ENCODE measurements at places on chromosomes 3 and 15. TPM values are rescaled to one million over a fixed set of nuclear protein-coding genes. Genes with fewer than 3 reads are reported as not detected.

- no peak for DNase-seq
Measured at GRCh38 chr3:153768561-153769469, 352.4 kb upstream of the ARHGEF26 start.

- DNase-seq, result no peak
Measured at GRCh38 chr3:115687721-115688120, 64.4 kb downstream of the GAP43 start.

Gene GADL1
- 0.01 TPM for polyA plus RNA-seq

DNA sequence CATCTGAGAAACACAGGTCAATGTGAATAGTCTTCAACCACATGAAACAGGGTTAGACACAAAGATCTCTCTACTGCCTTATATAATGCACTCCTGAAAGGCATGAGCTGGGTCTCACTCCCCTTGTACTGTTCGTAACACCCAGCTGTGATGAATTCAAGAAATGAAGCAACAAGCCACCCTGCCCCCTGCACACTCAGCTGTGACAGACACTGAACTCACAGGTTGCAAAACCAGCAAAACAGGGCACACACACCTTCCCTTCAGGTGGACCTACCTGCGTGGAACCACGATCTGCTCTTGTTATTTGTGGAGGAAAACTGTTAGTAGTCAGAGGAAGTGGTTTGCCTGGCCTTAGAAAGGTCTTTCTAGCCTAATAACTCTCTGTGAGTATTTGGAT, 64.5 kb downstream of the CERS3 start:
- no peak for DNase-seq

DNA sequence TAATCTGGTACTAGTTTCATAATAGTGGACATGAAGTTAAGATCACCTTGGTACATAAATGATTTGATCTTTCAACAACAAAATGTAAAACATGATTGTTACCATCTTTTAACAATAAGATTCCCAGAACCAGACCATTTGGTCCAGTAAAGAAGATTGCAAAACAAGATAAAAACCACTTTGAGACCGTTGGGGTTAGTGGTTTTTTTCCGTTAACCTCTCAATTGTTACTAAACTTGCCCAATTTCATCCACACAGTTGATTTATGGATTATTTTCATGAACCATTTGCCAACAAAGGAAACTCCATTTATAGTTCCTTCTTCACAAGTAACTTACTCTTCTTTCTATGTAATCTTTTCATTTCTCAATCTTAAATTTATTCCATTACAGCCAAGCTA, 53.8 kb downstream of the ATP8B4 start:
- no peak for DNase-seq

GRCh38 chr15:47553947-47554346, 163.4 kb upstream of the SEMA6D start:
- DNase-seq, result no peak

- no peak for DNase-seq
Measured at GRCh38 chr15:92915766-92916435, 15.8 kb downstream of the CHD2 start.

Gene LRRC31
- not detected for polyA plus RNA-seq

Gene TIMP4
- polyA plus RNA-seq, result 4.3 TPM

Gene GPR156
- 0.50 TPM for polyA plus RNA-seq

Gene ITIH1
- 0.45 TPM for polyA plus RNA-seq

- DNase-seq, result no peak
Measured at GRCh38 chr3:39665441-39665840, 144.0 kb upstream of the MYRIP start.

- DNase-seq, result no peak
Measured at GRCh38 chr3:127809211-127809610, 13.1 kb downstream of the MGLL start.

Gene SYNM
- 40.9 TPM for polyA plus RNA-seq

DNA sequence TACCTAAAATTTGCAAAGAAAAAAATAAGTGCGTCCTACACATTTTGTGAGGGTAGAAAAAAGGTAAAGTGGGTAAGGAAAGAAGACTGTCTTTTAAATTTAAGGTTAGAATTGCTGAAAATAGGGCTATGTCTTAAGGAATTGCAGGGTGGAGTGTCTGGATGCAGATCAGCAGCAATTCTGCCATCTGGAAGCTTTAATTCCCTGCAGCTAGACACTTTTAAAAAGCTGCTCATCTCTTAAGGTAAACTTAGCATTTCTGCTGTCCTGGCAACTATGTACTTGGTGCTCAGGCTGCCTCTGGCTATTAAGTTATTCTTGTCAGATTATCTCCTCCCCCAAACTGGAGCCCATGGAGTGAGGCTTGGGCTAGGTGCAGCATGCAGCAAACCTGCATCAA, 420.2 kb downstream of the SI start:
- DNase-seq, result no peak

- DNase-seq, result no peak
Measured at GRCh38 chr3:54818486-54818885, 109.4 kb downstream of the LRTM1 start.

- no peak for DNase-seq
Measured at GRCh38 chr3:151775314-151776258, 38.3 kb upstream of the AADAC start.

DNA sequence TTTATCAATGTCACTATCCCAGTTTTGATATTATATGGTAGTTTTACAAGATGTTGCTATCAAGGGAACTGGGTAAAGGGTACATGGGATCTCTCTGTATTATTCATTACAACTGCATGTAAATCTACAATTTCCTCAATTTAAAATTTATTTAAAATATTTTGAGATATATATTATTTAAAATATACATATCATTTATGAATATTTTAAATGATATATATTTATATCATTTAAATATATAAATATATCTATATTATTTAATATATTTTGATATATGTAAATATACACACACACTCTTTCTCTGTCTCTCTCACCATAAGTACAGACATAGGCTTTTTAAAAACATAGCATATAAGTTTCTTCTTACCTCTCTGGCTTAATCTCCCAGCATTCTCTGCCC, 104.7 kb downstream of the TP63 start:
- no peak for DNase-seq

- no peak for DNase-seq
Measured at GRCh38 chr15:71612397-71612722, 198.0 kb upstream of the NR2E3 start.

DNA sequence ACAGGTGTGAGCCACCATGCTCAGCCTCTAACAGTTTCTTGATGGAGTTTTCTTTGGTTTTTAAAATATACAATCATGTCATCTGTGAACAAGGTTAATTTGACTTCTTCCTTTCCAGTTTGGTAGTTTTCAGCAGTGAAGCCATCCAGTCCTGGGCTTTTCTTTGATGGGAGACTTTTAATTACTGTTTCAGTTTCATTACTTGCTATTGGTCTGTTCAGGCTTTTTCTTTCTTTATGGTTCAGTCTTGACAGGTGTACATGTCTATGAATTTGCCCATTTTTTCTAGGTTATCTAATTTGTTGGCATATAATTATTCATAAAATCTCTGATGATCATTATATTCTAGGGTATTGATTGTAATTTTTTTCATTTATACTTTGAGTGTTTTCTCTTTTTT, 36.8 kb downstream of the PFN2 start:
- DNase-seq, result no peak

DNA sequence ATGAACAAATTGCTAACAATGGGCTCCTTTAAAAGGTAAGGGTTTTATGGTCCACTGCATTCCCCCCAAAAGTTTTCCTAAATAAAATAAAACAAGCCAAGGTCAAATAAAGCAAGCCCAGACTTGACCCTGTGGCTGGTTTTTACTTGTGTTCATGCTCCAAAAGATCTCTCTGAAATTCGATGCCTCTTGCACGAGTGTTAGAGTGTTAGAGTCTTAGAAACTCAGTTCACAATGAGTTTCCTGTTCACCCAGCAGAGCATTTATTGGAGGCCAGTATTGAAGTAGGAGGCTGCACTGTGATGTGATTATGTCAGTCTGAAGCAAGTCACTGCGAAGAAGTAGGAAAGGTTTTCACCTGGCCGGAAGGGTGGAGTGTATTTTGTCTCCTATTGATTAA, 59.9 kb upstream of the LRTM1 start:
- no peak for DNase-seq

DNA sequence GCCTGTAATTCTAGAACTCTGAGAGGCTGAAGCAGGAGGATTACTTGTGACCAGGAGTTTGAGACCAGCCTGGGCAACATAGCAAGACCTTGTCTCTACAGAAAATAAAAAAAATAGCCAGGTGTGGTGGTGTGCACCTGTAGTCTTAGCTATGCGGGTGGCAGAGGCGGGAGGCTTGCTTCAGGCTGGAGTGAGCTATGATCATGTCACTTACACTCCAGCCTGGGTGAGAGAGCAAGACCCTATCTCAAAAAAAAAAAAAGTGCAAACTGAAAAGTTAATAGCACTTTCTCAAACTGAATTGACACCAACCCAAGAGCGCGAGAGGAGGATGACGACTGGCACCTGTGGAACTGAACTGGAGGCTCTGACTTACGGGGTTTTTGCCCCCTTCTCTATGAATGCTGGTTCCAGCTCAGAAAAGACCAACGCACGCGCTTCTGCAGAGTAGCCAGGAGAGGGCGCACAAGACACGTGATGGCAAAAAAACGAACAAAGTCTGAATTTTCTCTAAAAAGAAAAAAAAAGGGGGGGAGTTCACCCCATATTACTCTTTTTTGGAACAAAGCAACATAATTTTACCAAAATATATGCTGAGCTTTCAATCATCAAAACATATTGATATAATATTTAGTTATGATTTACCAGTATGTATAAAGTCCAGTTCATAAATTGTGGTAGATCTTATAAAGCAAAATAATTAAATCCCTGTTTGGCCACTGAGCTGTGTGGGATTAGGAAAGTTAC, 23.7 kb downstream of the CFAP92 start:
- peak; percentile 66 for DNase-seq

Gene ESYT3
- 0.53 TPM for polyA plus RNA-seq

DNA sequence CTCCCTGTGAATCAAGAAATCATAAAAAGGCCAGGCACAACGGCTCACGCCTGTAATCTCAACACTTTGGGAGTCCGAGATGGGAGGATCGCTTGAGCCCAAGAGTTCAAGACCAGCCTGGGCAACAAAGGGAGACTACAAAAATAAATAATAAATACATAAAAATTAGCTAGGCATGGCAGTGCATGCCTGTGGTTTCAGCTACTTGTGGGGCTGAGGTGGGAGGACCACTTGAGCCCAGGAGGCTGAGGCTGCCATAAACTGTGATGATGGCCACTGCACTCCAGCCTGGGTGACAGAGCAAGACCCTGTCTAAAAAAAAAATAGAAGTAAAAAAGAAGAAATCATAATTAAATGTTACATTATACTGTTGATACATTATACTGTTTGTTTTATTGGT, 28.0 kb upstream of the DCUN1D1 start:
- DNase-seq, result no peak

- DNase-seq, result no peak
Measured at GRCh38 chr3:143330296-143330868, 210.8 kb downstream of the CHST2 start.

Gene DZIP1L
- polyA plus RNA-seq, result 8.5 TPM

DNA sequence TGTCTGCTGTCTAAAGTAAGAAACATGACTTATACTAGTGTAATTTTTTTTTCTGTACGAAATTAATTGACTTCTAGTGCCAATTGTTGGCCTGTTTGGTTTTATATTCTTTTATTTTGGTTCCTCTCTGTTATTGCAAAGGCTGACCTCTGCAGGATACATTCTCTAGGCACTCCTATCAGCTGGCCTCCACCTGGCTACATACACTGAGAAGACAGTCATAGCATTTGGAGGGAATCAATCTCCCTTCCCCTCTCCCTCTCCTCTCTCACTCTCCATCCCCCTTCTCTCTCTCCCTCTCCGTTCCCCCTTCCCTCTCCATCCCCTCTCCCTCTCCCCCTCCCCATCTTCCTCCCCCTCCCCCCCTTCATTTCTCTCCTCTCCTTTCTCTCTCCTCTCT, 116.7 kb downstream of the MCTP2 start:
- DNase-seq, result no peak

GRCh38 chr15:81893182-81893835, 152.5 kb downstream of the MEX3B start:
- no peak for DNase-seq

- peak; percentile 70 for DNase-seq
Measured at GRCh38 chr15:39582286-39582976, 1.6 kb downstream of the THBS1 start.

GRCh38 chr3:6416049-6416661, 444.8 kb upstream of the GRM7 start:
- DNase-seq, result no peak

GRCh38 chr15:67322481-67322880, 67.9 kb downstream of the IQCH start:
- DNase-seq, result no peak

DNA sequence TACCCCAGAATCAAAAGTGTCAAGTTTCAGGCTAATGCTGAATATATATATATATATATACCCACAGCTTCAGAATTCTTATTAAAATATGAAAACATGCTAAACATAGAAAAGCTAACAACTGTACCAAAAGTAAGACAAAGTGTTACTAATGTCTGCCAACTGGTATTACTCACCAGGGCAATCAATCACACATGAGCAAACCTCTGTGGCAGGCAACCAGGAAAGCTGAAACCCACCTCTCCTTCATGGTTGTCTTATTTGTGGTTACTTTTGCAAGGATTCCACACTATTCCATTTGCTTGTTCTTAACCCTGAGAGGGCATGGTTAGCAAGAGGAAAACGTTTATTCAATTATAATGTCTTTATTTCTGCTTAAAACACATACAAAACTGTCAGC, 512.3 kb upstream of the MDFIC2 start:
- no peak for DNase-seq

DNA sequence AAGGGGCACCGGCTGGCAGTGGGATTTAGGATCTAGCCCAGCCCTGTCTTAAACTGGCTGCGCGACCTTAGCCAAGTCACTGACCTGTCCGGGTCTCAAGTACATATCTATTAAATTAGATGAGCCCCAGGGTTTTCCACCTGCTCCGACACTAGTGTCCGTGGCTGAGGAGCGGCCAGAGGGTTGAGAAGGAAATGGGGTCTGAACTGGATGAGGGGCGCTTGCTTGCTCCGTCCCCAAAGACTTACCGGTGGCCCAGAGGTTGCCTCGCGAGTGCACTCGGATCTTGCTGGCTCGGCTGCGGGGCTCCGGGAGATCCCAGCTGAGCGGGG, 285 bp downstream of the NMB start:
- no peak for DNase-seq

Gene FOXB1
- not detected for polyA plus RNA-seq

Gene DUOXA2
- polyA plus RNA-seq, result 0.17 TPM

DNA sequence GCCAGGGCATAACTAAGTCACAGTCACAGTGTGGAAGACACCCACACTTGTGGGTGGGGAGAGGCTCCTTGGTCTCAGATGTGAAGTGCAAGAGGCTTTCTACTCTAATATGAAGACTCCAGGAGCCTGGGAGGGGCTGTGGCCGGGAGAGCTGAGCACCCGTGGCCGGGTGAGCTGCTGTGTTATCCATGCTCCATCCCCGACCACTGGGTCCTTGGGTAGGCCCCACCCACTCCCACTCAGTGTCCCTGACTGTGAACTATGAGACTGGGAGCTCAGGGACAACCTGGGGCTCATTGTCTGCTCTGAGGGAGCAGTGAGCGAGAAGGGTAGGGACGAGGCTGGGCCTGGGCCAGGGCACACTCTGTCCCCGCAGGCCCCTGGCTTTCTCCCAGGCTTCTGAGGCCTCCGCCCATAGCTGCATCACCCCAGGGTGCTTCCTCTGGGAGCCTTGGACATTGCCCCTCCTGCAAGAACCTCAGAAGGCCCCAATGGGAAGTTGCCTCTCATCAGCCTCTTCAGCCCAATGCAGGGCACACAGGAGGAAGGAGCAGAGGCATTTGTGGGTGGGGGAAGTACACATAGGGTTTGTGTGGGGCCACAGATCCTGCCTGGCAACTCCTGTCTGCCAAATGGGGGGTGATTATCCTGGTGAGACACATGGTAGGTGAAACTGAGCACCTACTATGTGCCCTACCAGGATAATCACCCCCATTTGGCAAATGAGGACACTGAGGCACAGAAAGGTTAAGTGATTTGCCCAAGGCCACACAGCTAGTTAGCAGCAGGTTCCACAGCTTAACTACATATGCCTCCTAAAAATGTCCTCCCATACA, 2.4 kb downstream of the ANPEP start:
- DNase-seq, result no peak

All from ovary (tissue), 10 donors.